ENCODE measurements at places on chromosomes 2 and 18.

DNA sequence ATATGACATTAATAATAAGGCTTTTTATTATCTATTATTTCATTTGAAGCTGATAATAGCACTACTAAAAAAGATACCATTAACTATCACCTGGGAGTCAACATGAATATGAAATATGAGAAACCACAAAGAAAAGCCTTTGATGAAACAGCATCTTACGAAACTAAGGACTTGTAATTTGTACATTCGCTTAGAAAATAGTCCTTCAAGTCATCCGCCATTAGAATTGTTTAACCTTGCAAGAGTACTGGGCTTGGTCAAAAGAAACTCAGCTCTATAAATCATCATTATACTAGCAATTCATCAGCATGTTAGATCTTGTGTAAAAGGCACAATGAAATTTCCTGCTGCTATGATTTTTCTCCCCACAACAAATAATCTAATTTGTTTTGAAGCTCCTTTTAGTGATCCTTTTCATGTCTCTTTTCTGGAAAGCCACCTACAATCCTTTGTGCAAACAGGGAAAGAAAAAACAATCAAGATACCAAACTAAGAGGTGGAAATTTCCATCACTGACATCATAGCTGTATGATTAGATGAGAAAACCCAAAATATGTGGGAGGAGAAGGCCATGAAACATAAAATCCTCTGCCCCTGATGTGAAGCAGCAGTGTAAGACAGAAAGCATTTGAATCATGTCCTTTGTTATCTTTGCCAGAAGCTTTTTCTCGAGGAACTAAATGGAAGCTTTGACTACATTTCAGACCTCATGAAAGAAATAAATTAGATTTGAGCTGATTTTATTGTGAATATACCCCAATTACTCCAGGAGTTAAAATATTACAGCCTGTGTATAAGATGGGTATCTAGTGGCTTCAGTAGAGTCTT is 31.2 kb downstream of the SCN9A start:
- DNase-seq = no peak

GRCh38 chr2:153228904-153229303 is 249.7 kb downstream of the RPRM start:
- no peak for DNase-seq

- DNase-seq = no peak
Observed at GRCh38 chr2:27572439-27572838, 10.4 kb upstream of the ZNF512 start.

- no peak for DNase-seq
Observed at GRCh38 chr2:30721668-30722647, 85.3 kb downstream of the CAPN13 start.

DNA sequence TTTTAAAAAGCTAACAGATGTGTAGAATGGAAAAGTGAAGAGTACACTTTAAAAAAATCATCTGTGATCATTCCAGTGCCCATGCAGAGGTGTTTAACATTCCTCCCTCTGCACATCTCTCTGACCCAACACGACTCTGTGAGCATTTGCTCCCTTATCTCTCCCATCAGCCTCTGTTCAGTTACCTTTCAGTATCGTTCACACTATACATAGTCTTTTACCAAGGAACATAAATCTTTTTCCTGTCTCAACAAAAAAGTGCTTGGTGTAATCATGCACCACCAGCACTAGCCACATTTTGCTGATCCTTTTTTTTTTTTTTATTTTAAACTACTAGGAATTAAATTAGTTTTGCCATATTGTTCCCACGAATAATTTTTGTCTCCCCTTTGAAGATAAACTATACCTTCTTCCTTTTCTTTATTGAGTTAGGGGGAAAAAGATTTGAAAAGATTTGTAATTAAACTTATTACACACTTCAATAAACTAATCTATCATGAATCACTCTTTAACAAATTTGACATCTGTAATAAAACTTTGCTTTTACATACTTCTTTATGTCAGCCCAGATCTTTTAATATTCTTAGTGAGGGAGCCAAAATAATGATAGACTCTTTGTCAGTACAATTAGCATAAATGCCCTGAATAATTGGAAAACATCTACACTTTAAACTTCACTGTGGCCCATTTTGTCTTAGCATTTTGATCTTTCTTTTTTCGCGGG is 489.8 kb upstream of the FANCL start:
- DNase-seq = no peak

DNA sequence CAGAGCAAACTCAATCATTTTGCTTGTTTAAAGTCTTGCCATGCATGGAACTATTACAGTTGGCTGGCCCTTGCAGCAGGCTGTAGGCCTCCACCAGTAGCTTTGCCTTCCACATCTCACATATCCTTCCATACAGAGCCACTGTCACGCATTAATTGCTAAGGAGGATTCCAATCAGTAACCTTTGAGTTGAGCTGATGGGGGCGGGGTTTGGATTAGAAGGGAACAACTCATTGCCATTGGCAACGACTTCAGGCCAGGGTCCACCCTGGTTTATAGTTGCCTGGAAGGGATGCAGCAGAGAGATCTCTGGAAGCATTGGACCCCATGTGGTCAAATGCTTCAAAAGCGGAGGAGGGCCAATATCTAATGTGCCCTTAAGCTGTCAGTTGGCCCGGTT is 63.3 kb upstream of the TTC39C start:
- no peak for DNase-seq

DNA sequence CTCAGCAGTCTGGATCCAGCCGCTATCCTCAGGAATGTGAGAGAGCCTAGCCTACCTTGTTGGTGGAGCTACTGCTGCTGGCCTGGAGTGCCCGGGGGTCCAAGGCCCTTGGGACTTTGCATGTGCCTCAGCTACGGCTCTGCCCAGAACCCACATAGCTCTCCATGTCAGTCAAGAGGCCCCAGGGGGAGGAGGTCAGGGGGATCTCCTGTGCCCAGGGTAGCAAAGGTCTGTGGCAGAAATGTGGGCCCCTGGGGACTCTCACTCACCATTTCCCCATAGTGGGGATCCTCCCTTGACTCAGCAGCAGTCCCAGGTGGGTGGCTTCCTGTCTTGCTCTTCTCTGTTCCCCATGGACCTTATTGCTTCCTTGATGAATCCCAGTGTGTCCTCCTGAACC is 342.7 kb upstream of the CHAC2 start:
- no peak for DNase-seq

DNA sequence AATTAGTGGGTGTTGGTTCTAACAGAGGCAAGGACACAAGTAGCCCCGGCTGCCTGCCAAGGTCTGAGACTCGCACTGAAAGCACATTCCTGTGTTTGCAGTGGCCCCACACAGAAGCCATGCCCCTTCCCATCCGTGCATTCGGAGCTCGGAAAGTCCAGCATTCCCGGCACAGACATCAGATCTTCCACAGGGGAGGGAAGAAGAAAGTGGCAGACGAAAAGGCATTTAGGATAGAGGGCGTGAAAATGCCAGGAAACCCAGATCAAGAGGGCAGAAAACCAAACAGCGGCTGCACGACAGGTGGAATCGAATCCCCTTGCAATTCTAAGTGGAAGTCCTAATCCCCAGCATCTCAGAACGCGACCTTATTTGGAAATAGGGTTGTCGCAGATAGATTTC is 105.5 kb upstream of the ASB18 start:
- no peak for DNase-seq

DNA sequence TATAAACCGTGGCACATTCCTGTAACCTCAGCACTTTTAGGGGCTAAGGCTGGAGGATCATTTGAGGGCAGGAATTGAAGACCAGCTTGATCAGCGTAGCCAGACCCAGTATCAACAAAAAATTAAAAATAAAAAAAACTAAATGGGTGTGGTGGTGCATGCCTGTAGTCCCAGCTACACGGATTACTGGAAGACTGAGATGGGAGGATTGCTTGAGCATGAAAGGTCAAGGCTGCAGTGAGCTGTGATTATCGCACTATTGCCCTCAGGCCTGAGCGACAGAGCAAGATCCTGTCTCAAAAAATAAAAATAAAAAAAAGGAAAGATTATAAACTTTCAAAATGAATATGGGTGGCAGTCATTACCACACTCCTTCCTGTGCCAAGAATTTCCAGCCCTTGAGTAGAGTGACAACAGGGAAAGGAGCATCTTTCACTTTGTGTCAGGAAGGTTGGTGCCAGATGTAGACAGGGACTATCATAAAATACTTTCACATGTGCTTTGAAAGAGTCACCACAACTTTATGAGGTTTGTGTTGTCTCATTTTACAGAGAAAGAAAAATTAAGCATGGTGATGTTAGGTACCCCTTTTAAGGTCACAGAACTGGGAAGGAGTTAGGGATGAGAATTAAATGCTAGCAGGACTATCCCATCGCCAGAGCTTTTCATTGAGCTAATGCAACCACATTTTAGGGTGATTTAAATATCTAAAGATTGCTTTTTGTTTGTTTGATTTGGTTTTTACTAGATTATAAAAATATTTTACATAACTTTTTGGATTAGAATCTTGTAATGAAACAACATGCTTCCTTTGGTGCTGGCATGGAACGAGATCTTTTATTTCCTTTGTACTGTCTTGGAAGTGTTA is 1617.4 kb upstream of the ACVR2A start:
- DNase-seq = no peak

GRCh38 chr2:199982126-199982843 is 26.9 kb downstream of the MAIP1 start:
- DNase-seq = no peak
